Effector memory CD4-positive, alpha-beta T cell (primary cell): ENCODE measurements at places on chromosomes 5 and 9.

DNA sequence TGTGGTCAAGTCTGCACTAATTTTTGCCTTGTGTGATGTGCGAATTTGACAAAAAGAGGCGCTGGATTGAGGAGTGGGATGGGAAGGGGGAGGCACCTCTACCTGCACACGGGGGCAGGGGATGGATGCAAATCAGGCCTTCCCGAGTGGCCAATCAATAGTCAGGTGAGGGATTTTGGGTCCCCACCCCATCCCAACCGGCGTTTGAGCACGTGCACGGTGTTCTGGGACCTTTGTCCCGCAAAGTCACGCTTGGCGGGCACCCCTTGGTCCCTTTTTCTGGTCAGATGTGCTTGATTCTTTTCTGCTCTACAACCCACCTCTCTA, 685 bp upstream of the ADAMTS19 start:
- DNase-seq, result no peak

GRCh38 chr5:39355324-39355723, 9.0 kb downstream of the C9 start:
- no peak for DNase-seq

GRCh38 chr9:69044240-69045219, 9.0 kb downstream of the FXN start:
- DNase-seq, result no peak

DNA sequence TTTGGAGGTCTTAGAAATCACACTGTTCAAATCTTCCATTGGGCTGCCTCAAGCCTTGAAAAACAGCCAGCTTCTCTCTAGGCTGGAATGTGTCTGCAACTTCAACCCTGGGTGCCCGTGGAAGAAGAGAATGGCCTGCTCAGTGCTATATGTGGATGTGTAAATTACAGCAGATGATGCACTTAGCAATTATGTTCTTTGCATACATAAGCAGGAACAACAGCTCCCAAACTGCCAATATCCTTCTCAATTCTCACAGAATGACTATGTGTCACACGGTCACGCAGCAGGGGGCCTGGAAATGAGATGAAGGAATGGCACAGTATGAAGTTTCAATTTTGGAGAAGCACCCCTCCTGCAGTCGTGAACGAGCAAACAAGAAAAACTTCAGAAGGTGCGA, 175.2 kb upstream of the SMARCA2 start:
- no peak for DNase-seq

DNA sequence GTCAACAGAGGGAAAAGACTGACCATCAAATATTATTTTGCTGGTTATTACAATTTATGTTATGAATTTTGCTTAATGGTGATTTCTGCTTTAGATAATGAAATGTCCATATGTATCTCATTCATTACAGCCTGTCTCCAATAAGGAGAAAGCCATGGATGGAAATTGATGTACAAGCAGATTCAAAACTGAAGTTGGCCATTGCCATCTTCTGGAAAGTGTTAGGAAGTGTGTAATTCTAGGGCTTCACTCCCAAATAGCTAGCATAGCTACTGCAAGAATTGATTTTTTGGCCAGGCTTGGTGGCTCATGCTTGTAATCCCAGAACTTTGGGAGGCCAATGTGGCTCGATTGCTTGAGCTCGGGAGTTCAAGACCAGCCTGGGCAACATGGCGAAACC, 45.8 kb downstream of the DYNC2I2 start:
- DNase-seq, result no peak

GRCh38 chr9:98913705-98914104, 30.0 kb upstream of the COL15A1 start:
- DNase-seq, result no peak

GRCh38 chr9:88237479-88237961, 99.2 kb upstream of the SPATA31C2 start:
- DNase-seq, result no peak

DNA sequence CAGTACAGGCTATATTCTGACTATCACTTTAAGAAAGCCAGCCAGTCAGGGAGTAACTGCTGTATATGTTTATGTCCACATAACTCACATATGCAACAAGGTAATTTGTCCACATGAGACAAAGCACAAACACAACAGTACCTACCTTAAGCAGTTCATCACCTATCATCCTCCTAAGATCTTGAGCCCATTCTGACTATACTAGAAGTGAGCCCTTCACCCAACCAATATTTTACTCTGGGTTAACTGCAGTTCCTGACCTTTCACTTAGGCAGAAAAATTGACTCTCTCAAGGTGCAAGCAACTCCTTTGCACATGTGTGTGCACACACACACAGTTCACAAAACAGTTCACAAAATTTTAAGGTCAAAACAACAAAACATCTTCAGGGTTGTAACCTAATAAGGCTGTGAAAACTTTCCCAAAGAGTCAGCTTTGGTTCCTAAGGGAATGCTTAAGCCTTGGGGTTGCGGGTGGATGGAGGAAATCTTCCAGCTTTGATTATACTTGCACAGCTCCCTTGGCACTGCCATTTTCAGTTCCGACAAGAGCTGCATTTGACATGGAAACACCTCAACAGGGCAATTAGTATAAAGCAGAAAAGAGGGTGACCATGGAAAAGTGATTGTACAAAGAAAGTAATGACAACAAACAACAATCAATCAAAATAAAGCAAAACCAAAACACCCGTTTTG, 215.3 kb downstream of the NFIB start:
- no peak for DNase-seq

GRCh38 chr5:59299006-59299405, 594.5 kb downstream of the PDE4D start:
- DNase-seq, result no peak

GRCh38 chr9:120242116-120242811, 337.7 kb downstream of the CDK5RAP2 start:
- no peak for DNase-seq

DNA sequence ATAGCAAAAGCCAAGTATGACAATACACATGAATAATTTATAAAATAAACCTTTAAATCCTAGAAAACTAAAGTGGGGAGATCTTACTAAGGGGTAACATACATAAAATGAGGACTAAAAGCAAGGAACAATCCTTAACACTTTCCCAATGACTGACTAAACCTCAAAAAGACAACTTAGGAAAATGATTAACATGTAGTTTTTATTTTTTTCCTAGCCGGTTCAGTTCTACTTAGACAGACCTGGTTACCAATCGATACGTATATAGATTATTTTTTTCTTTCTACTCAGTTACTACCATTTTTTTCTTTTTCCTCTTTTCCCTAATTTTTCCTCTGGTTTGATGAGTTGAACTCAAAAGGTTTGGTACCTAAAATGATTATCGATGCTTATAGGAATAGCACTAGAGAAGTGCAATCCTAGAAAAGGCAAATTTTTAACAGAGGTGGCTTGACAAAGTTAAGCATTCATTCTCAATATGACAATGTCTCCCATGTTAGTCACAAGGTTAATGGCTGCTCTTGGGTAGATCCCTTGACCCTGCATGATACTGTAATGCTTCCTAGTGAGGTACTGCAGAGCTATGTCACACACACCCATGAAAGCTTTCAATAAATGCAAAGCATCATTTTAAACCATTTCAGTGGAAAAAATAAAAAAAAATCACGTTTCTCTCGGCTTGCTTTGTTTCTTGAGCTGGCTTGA, 41.5 kb downstream of the FBXO4 start:
- no peak for DNase-seq

DNA sequence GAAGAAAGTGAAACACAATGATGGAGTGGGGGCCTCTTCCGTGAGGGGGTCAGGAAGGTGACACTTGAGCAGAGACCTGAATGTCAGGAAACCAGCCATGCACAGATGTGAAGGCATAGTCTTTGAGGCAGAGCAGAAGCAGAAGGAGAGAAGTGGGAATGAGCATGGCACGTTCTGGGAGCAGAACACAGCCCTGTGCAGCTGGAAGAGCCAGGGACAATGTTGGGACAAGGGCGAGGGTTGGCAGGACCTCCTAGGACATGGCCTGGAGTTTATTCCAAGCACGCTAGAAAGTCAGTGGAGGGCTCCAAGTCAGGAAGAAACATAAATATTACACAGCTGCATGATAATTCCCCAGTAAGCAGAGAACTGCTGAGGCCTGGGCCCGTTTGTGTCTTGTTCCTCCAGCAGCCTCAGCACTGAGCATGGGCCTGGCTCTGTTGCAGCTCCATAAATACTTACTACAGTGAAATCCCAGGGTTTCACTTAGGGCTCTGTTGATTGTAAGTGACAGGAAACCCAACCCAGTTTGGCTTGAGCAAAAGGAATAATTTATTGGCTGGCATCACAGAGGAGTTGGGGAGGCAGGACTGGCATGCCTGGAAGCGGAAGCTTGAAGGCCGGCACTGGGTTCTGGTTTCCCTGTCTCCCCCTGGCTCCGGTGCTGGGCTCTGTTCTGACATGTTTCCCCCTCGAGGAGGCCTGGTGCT, 66.2 kb downstream of the MVB12B start:
- no peak for DNase-seq
